Suprapubic skin (tissue), 4 donors: ENCODE measurements at places on chromosomes 2 and 18.
A peak's percentile ranks its signal among the peaks of the same experiment; 100 is the strongest.

- no peaks in the 10 kb centered on the region for H3K36me3 ChIP-seq
- H3K4me1 ChIP-seq = peaks cover 7% of the 10 kb centered on the region
- DNase-seq = no peak
- no peak overlapping the region for H3K4me3 ChIP-seq
- no peak overlapping the region for H3K27ac ChIP-seq
These were observed 232.1 kb upstream of the STK17B start for GRCh38 chr2:196403471-196403870.

DNA sequence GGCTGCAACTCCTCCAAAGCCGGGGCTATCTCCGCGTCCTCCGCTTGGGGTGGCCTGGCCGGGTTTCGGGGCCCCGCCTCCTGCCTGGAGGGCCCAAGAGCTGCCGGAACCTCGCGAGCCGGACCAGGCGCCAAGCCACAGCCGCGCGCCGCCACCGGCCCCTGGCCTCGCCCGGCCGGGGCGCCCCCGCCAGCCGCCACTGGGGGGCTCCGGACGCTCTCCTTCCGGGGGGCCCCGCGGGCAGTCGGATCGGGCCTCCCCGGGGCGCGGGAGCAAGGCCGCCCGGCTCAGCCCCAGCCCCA lies 17.4 kb upstream of the HAAO start:
- H3K36me3 ChIP-seq = no peaks in the 10 kb centered on the region
- peak overlapping the region; percentile 97 for H3K27ac ChIP-seq
- H3K27me3 ChIP-seq = no peaks in the 10 kb centered on the region
- H3K4me1 ChIP-seq = peaks cover 24% of the 10 kb centered on the region
- peak overlapping the region; percentile 58 for H3K4me3 ChIP-seq

GRCh38 chr2:66596256-66596655 lies 161.3 kb downstream of the MEIS1 start:
- DNase-seq = no peak
- H3K36me3 ChIP-seq = no peaks in the 10 kb centered on the region
- no peak overlapping the region for H3K4me3 ChIP-seq
- H3K4me1 ChIP-seq = no peaks in the 10 kb centered on the region

DNA sequence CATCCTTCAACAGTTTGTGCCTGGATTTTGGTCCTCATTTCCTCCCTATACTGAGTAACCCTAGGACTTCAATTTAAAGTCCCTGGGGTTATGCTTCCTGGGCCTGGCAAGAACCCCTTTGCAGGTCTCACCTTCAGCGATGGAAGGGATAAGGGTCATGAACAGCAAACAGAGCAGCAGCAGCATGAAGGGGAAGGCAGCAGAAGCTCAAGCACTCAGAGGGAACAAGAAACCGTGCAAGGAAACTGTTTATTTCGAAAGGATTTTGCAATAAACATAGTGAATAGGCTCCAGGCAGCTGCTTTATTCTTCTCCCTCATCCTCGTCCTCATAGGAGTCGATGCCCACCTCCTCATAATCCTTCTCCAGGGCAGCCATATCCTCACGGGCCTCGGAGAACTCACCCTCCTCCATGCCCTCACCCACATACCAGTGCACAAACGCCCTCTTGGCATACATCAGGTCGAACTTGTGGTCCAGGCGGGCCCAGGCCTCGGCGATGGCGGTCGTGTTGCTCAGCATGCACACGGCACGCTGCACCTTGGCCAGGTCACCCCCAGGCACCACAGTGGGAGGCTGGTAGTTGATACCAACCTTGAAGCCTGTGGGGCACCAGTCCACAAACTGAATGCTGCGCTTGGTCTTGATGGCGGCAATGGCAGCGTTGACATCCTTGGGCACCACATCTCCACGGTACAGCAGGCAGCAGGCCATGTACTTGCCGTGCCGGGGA lies 2.8 kb upstream of the TUBA4B start:
- peak overlapping the region; percentile 23 for H3K4me3 ChIP-seq
- H3K4me1 ChIP-seq = peaks cover 93% of the 10 kb centered on the region
- no peak for DNase-seq
- H3K36me3 ChIP-seq = peaks cover 20% of the 10 kb centered on the region

DNA sequence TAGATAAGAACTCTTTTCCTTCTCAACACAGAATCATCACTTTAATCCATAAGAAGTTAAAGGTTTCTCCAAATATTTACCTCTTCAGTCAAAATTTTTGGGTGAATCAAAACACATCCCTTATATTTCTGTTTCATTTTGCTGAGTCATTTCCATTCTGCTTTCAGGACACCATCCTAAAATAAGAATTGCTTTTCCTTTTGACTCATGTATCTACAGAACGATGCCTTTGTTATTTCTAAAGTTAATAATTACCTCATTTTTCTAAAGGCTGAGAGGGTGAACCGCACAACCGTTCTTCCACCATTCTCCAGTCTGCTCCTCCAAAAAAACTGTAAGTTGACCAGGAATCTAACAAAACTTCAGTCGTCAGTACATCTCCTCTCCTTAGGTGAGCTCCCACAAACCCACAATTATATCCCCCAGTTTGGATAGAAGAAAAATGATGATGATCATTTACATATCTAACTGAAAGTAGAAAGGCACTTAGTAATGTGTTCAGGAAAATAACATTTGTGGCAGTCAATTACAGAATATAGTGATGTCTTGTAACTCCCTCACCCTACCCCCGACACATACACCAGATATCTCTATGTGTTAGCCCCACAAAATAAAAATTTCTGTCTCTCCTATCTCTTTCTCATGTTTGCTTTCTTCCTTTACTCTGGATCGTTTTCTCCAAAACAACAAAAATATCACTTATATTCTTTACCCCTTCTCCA lies 162.5 kb downstream of the RAD51AP2 start:
- H3K27ac ChIP-seq = no peak overlapping the region
- no peak overlapping the region for H3K4me3 ChIP-seq
- no peaks in the 10 kb centered on the region for H3K27me3 ChIP-seq
- no peaks in the 10 kb centered on the region for H3K36me3 ChIP-seq

DNA sequence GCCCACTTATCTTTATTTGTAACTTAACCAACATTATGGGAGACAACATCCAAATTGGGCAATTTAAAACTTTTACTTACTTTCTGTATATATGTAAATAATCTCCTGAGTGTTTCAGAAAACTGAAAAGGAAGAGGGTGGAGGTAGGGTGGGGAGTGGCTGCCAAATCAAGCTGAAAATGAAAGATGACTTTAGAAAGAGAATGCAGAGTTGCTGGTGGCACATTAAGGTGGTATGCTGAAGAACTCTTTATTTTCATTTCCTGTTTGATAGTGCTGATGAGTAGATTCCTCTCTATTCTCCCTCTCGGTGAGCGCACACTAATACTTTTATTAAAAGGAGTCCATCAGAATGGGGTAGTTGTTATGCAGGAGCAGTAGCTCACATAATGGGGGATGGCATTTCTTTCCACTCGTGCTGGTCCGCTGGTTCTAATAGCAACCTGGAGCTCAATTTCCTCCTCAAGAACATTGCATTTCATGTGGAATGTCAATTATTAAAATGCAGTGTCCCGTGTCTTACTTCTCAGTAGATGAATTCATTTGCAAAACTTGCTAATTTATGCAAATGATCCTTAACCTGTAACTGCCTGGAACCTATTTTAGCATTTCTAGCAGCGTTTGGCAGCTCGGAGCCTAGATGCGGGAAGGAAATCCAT lies 466.9 kb upstream of the HNRNPA3 start:
- no peak overlapping the region for H3K27ac ChIP-seq
- no peak overlapping the region for H3K4me3 ChIP-seq
- DNase-seq = no peak
- H3K27me3 ChIP-seq = no peaks in the 10 kb centered on the region

DNA sequence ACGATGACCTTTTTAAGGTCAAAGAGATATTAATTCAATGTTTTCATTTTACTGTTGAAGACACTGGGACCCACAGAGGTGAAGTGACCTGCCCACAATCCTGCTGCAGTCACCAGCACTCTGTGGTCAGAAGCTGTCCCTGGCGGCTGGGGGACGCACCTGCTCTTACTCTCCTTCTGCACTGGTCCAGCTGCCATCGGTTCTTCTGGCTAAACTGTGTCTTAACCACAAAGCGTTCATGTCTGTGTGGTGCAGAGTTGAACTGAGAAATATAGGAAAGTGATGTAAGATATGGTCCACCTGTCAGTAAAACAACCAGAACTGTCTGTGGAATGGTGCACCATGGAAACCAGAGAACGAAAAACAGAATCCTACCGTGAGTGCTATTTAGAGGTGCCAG lies 44.9 kb upstream of the SMIM21 start:
- H3K27me3 ChIP-seq = no peaks in the 10 kb centered on the region
- peaks cover 2% of the 10 kb centered on the region for H3K4me1 ChIP-seq
- H3K27ac ChIP-seq = no peak overlapping the region
- no peaks in the 10 kb centered on the region for H3K36me3 ChIP-seq
- no peak overlapping the region for H3K4me3 ChIP-seq
- DNase-seq = no peak

GRCh38 chr18:79544386-79544963 lies 135.1 kb upstream of the CTDP1 start:
- no peaks in the 10 kb centered on the region for H3K36me3 ChIP-seq
- no peak overlapping the region for H3K4me3 ChIP-seq
- no peak for DNase-seq
- H3K27me3 ChIP-seq = peaks cover 20% of the 10 kb centered on the region
- H3K4me1 ChIP-seq = peaks cover 16% of the 10 kb centered on the region

- no peaks in the 10 kb centered on the region for H3K36me3 ChIP-seq
- H3K27me3 ChIP-seq = no peaks in the 10 kb centered on the region
- no peaks in the 10 kb centered on the region for H3K4me1 ChIP-seq
- H3K27ac ChIP-seq = no peak overlapping the region
- no peak for DNase-seq
- H3K4me3 ChIP-seq = no peak overlapping the region
These were observed 181.4 kb downstream of the BARD1 start for GRCh38 chr2:214628091-214628490.

DNA sequence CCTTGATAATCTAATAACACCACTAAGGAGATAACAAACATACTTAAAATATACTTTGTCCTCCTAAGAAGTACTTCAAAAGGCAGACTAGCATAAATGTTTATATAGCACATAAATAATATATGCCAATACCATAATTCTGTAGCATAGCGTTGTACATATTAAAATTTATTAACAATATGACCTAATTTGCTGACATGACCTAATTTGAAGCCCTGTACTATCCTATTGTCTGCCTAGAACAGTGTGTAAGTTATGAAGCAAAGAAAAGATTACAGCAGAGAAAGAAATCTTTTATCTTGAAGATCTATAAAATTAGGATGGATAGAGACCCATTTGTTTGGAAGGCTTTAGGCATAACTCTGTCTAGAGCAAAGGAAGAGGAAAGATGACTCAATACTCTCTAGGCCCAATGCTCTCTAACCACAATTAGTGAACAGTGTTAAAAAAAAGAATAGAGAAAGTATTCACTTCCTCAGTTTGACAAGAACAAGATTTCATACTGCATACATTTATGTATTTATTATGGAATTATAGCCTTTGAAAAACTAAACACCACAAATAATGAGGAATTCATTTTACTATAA lies 231.3 kb downstream of the ZRANB3 start:
- no peaks in the 10 kb centered on the region for H3K4me1 ChIP-seq
- DNase-seq = no peak

DNA sequence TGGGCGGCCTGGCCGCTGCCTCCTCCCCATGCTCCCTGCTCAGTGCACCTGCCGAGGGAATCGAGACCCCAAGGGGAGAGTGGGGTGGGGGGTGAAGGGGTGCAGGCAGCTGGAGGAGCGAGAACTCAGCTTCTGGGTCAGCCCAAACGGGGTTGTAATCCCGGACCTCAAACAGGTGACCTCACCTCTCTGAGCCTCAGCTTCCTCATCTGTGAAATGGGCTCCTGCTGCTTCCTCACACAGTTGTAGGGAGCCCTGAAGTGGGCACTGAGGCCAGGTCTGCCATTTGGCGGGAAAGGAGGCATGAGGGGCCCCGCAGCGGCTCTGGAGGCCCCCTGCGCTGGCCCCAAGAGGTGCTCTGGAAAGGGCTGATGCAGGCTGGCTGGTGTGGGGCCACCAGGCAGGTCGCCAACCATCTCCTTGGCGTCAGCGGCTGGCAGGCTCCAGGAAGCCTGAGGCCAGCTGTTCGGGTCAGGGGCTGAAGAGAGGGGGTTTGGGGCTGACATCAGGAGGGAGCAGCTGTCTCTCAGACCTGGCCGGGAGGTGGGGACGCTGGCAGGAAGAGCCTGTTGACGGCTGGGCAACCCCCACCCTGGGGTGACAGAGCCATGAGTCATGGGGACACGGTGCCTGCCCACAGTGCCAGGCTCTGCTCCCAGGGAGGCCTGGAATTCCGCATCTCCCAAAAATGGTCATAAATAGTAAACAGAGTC lies 4.9 kb downstream of the KLHL30 start:
- peaks cover 36% of the 10 kb centered on the region for H3K4me1 ChIP-seq
- H3K27me3 ChIP-seq = peaks cover 14% of the 10 kb centered on the region
- H3K36me3 ChIP-seq = no peaks in the 10 kb centered on the region
- DNase-seq = no peak
- H3K27ac ChIP-seq = no peak overlapping the region

DNA sequence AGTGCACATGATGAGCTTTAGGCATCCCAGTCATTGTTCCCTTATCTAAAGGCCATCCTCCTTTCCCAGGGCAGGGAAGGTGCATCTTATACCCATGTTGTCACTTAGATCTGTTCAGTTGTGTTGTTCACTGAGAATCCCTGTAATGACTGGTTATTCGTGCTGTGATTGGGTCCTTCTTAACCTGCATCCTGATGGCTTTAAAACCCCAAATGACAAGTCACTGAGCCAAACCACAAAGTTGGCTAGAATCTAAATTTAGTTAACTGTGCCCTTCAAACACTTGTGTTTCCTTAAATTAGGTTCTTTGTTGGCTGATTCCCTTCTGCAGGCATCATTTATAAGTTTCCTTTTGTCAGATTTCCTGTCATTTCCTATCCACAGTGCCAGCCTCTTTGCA lies 58.5 kb upstream of the SLC16A14 start:
- H3K27me3 ChIP-seq = no peaks in the 10 kb centered on the region
- no peak overlapping the region for H3K4me3 ChIP-seq
- H3K4me1 ChIP-seq = peaks cover 16% of the 10 kb centered on the region
- DNase-seq = no peak
- H3K27ac ChIP-seq = no peak overlapping the region
- no peaks in the 10 kb centered on the region for H3K36me3 ChIP-seq

GRCh38 chr18:74395648-74396154 lies 61.4 kb downstream of the DIPK1C start:
- no peaks in the 10 kb centered on the region for H3K36me3 ChIP-seq
- DNase-seq = no peak
- H3K27me3 ChIP-seq = no peaks in the 10 kb centered on the region
- H3K4me1 ChIP-seq = peaks cover 9% of the 10 kb centered on the region

GRCh38 chr2:213098612-213099011 lies 52.8 kb downstream of the IKZF2 start:
- H3K27me3 ChIP-seq = no peaks in the 10 kb centered on the region
- no peak for DNase-seq
- peaks cover 16% of the 10 kb centered on the region for H3K4me1 ChIP-seq
- peak overlapping the region; percentile 35 for H3K27ac ChIP-seq
- no peak overlapping the region for H3K4me3 ChIP-seq

DNA sequence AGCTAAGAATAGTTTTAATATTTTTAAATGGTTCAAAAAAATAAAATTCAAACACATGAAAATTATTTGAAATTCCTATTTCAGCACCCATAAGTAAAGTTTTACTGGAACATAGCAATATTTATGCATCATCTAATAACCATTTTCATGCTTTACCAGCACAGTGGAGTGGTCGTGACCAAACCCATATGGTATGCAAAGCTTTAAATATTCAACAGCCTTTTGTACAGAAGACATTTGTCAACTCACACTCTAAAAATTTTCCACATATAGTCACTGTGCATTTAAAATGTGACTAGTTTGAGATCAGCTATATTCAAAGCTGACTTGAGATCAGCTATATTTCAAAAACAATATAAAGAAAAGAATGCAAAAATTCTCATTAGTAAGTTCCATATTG lies 46.2 kb downstream of the PUM2 start:
- H3K4me3 ChIP-seq = no peak overlapping the region
- H3K4me1 ChIP-seq = no peaks in the 10 kb centered on the region
- no peak overlapping the region for H3K27ac ChIP-seq
- H3K36me3 ChIP-seq = peaks cover 56% of the 10 kb centered on the region
